ENCODE measurements at places on chromosomes 5 and 9.
A peak's percentile ranks its signal among the peaks of the same experiment; 100 is the strongest.

DNA sequence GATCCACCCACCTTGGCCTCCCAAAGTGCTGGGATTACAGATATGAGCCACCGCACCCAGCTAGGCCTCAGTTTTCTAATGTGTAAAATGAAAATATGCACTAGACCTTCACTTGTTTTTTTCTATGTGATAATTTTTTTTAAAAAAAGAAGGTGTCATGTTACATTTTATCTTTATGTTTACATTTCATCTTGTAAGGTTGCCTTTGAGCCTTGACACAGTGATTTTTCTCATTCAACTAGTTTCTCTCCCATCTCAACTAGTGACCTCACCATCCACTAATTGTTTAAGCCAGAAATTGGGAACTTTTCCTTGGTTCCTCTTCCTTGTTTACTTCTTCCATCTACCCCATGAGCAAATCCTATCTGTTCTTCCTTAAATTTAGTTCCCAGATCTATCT lies 21.5 kb downstream of the TMC1 start:
- DNase-seq: no peak

- no peak for DNase-seq
Measured at GRCh38 chr9:97596906-97597305, 36.3 kb downstream of the TSTD2 start.

DNA sequence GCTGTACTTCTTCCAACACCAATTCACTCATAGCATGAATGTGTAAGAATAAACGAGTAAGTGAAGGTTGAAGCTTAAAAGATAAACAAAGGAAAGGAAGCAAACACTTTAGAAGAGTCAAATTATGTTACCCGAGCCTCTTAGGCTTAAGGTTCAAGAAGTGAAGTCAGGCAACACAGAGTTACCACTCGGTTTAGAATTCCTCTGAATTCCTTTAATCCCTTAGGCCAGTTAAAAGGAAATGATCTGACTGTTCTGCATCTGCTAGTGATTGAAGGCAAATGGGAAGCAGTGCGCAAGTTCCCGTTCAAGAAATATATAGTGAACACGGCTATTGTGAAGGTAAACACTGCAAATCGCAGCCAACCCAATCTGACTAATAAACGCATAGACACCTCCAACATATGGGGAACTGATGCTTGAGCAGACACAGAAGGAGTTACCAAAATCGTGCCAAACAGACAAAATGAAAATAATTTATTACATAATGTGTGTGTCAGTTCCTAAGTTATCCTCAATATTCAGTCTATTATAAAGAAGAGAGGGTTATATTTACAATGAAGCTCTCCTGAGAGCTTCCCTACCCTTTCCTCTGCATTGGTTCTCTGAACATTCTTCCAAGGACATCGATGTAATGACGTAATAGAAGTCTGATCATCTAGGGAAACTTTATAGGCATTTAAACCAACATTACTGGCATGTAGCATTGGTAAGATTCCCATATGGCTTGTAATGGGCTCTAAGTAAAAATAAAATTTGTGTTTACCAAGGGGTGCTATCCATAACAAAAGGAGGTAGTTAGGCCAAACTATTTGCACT lies 837.1 kb upstream of the ZNF608 start:
- DNase-seq: no peak

- no peak for DNase-seq
Measured at GRCh38 chr5:16582081-16582480, 34.7 kb downstream of the RETREG1 start.

DNA sequence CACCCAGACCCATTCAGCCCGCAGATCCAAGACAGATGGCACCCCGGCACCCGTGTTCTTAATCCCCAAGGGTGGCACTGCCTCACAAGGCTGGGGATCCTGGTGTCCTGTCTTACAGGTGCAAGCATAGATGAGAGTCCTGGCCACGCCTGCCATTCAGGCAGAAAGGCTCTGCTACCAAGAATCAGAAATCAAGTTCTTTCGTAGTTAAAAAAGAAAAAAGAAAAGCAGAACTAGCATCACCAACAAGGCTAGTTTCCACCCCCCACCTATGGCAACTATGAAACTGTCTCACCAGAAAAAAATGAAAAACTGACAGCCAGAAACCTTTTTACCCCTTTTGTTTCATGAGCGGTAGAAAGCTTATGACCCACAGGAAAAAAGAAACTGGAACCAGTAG lies 170.4 kb downstream of the SYK start:
- DNase-seq: no peak

- peak; percentile 46 for DNase-seq
Measured at GRCh38 chr5:159412284-159413046, 82.2 kb upstream of the IL12B start.

DNA sequence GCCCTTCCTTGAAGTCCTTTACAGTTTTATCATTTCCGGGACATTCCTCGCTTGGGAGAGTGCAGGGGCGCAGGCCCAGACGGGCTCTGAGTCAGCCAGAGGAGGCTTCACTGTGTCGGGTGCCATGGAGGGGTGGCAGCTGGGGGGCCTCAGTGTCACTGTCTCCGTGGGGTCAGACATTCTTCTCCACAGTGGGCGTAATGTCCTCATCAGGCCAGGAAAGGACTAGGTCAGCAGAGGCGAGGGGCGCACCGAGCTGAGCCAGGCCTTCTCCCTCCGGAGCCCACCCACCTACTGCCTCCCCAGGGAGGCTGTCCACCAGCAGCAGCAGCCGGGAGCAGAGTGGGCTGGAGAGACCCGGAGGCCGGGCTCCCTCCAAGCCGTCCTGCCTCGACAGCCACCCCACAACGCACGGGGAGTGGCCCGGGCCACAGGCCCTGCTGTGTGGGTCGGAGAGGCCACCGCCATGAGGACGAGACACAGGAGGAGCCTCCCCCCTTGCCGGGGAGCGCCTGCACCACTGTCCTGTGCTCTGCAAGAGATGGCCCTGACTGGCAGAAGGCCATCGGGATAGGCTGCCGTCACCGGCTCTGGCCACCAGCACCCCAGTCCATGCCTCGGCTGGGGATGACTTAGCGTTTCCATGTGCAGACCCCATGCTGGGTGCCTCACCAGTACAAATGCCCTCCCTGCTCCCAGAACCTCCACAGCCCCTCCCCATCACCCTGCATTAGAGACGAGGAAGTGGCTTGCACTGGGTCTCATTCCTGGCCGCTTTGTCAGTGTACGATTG lies 26.5 kb downstream of the SARDH start:
- no peak for DNase-seq

DNA sequence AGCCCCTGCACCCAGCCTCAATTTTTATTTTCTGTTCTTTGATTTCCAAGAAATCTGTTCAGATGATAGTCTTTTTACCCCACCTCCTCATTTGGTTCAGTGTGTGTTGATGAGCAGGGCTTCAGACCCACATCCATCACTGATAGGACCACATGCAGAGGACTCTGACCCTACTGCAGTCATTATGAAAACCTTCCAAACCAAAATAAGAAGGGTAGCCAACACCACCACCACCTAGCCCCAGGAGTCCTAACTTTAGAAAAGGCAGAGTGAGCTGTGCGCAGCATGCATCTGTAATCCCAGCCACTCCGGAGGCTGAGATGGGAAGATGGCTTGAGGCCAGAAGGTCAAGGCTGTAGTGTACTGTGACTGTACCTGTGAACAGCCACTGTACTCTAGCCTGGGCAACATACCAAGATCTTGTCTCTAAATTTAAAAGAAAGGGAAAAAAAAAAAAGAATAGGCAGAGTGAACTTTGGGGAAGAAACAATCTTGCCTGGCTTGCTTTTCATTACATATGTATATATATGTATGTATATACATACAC lies 13.0 kb downstream of the CDKN2AIPNL start:
- no peak for DNase-seq

GRCh38 chr5:110517396-110517795 lies 209.1 kb downstream of the TMEM232 start:
- DNase-seq: no peak

GRCh38 chr9:114805670-114806525 lies at the start of gene TNFSF15:
TSS of gene TNFSF15 (minus strand) at chr9:114806039. CDS start at chr9:114806012, 27 bp downstream.
- DNase-seq: no peak

DNA sequence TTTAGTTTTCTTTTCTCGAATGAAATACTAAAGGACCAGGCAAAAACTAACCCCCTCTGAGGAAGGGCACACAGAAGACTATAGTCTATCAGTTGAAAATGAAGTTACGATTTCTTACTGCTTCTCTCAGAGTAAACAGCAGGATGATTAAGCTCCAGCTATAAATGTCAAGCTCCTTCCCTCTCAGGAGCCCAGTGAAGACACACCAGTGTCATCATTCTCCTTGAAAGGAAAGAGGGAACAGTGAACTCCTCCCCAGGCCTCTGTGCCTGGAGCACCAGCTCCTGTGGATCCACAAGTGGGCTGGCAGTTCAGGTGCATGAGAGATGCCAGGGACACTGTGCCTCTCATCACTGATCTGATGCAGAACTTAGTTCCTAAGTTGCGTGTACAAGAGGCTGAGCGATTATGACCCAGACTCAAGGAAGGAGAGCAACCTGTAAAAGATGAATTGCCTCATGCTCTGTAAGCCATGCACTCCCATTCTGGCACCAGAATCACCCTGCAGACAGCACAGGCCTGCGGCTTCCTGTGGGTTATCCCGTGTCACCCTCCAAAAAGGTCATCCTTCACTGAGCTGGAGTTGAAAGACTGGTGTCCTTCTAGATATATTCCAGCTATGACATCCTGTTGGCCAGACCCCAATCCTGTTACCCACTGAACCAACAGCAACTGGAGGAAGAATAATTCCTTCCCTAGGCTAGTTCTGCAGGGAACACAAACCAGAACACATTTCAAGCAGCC lies 394.0 kb downstream of the SEMA5A start:
- no peak for DNase-seq

DNA sequence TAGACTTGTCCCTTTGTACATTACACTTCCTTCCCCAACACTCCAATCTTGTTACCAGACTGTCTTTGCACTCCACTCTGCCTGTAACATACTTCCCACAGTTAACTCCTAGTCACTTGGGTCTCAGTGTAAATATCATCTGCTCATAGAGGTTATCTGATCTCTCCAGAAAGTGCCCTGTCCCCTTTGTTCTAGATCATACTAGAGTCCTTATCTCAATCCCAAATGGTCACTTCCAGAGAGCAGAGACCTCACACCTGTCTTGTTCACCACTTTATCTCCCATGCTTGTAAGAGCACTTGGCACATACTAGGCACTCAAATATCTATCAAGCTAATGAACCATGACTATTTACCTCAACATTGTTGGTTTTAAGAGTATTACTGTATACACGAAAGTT lies 30.4 kb downstream of the SETX start:
- DNase-seq: no peak

- DNase-seq: no peak
Measured at GRCh38 chr5:139383993-139384590, 995 bp upstream of the SLC23A1 start.

DNA sequence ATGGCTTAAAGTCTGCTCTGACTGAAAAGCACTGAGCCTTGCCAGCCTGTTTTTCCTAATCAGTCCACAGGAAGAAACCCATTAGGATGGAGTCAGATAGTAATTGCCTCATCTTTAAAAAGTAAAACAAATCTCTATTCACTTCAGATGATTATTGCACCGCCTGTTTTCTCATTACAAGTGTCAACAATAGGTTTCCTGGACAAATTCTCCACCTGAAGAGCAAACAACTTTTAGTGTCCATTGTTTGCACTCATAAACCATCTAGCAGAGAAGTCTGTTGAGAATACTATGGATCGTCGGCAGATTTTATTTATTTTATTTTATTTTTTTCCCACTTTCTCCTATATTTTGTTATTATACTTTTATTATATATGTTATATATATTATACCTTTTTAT lies 20.3 kb downstream of the C5orf63 start:
- DNase-seq: no peak

GRCh38 chr5:116935561-116936162 lies 361.0 kb upstream of the SEMA6A start:
- DNase-seq: no peak

DNA sequence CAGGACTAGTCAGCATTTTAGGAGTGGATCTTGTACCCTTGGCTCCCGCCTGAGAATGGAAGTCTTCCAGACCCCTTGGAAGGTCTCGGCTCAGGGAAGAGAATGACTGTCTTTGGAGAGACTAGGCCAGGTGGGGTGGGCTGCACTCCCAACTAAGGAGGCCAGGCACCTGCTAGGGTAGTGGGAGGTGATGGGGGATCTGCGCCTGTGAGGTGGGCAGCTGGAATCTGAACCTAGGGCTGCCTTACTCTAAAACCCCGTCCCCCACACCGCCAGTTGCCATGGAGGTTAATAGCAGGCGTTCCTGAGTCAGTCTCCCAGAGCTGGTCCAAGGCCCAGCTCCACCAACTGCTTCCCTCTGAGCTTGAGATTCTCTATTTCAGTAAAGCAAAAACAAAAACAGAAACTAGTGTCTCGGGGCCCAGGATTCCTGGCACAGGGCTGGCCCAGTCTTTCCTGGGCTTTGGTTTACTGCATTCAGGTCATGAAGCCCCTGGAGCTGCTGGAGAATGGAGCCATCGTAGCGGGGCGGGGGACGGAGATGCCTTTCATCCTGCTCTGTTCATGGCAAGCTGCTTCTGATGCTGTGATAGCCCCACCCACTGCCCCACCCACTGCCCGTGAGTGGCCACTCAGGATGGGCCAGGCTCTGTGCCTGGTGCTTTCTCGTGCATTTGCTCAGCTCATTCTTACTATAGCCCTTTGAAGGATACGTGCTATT lies 57.5 kb downstream of the DAB2IP start:
- DNase-seq: no peak

DNA sequence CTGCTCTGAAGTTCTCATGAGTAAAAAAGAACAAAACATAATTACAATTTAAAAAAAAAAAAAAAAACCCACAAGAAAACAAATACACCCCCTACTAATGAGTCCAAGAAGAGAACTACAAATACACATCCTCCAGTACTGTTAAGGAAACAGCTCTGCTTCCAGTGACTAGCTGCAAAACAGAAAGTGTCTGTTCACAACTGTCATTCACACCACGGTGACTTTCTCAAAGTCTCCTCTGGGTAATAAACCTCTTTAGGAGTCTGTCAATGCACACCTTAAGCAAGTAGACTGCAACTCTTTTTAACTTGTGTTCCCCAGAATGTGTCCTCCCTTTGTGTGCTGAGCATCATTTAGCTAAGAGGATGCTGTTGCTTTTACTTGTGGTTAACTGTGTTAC lies 6.2 kb downstream of the REEP5 start:
- DNase-seq: no peak

DNA sequence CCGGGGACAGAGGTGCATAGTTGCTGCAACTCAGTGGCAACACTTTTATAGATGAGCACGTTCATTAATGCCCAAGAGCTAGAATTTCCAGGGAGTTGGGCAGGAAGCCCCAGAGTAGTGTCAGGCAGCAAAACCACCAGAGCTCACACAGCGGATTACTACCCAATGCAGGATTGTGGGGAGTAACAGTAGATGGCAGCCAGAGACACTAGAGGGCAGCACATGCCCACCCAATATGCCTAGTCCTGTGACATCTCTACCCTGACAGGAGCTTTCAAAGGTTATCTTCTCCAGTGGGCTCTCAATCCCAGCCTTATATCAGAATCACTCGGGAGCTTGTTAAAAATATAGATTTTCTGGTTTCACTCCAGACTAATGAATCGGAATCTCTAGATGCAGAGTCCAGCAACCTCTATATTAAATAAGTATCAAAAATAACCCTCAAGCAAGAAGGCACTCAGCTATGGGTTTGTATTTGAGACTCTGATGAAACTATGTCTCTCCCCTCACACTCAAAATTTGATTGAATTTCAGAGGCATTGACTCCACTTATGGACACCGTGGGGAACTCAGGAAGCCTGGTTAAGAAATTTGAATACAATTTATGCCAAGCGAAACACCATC lies 58.4 kb upstream of the PHF24 start:
- peak; percentile 69 for DNase-seq

GRCh38 chr9:21812946-21813568 lies 10.6 kb downstream of the MTAP start:
- DNase-seq: peak; percentile 33

- no peak for DNase-seq
Measured at GRCh38 chr5:13921578-13921977, 22.9 kb downstream of the DNAH5 start.
